Heart right ventricle (tissue), 16 donors: ENCODE measurements at places on chromosomes 7 and 10. TPM values are rescaled to one million over a fixed set of nuclear protein-coding genes. Genes with fewer than 3 reads are reported as not detected.

The BAMBI gene
- 21.2 TPM for total RNA-seq

The DENND2A gene
- 13.4 TPM for total RNA-seq

The OR2A5 gene
- total RNA-seq: not detected

The TEX47 gene
- total RNA-seq: not detected

The CUZD1 gene
- total RNA-seq: 0.23 TPM

The C1QL3 gene
- total RNA-seq: not detected

The CCAR1 gene
- total RNA-seq: 35.2 TPM

The C10orf67 gene
- total RNA-seq: 0.92 TPM

The ZNF248 gene
- total RNA-seq: 13.2 TPM

The CPA5 gene
- total RNA-seq: not detected

The VWA2 gene
- total RNA-seq: not detected

The WEE2 gene
- total RNA-seq: not detected

The SPDYE8 gene
- total RNA-seq: not detected
